Stimulated activated naive B cell treated with anti-CD40 and anti-IgM and Interleukin-4, amounts not matched to agents 10 μg/mL and 1 μg/mL and 100 μg/mL, for 72 hours (primary cell): ENCODE measurements at places on chromosomes 11 and 22.

DNA sequence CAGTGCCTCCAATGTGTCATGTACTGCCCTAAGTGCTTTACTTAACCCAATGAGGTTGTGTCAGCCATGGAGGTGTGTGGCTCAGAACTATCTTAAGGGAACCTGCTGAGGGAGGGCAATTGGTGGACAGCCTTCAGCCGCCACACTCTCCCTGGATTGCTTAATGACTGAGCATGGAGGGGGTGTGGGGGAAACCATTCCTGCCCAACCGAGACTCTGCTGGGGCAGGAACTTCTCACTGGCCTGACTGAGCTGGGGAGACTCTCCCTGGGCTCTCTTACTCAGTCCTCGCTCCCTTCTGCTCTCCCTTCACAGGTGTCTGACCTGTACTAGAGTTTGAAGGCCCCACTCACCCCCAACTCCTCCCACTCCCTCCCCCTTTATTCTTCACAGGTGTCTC lies 114.8 kb downstream of the CCDC81 start:
- DNase-seq, result no peak

DNA sequence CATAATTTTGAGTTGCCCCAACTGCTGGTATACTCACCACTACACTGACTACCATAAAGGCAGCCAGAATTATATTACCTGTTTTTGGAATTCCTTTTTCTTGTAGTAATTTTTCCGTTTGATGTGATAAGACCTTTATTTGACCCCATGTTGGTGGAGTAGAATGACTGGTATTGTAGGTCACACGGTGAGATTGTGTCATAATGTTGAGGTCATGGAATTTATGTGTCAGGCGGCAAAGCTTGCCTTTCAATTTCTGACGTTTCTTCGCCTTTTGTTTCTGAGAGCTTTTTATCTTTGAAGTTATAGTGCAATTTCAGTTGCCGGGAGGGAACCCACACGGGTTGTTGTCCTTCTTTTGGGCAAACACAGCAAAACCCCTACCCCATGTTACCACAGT lies 13.0 kb downstream of the OR52K1 start:
- DNase-seq, result no peak

- no peak for DNase-seq
These were observed 316.8 kb downstream of the CASP12 start for GRCh38 chr11:104581246-104581980.

GRCh38 chr22:41175546-41175945 lies 29.6 kb upstream of the L3MBTL2 start:
- DNase-seq, result no peak

DNA sequence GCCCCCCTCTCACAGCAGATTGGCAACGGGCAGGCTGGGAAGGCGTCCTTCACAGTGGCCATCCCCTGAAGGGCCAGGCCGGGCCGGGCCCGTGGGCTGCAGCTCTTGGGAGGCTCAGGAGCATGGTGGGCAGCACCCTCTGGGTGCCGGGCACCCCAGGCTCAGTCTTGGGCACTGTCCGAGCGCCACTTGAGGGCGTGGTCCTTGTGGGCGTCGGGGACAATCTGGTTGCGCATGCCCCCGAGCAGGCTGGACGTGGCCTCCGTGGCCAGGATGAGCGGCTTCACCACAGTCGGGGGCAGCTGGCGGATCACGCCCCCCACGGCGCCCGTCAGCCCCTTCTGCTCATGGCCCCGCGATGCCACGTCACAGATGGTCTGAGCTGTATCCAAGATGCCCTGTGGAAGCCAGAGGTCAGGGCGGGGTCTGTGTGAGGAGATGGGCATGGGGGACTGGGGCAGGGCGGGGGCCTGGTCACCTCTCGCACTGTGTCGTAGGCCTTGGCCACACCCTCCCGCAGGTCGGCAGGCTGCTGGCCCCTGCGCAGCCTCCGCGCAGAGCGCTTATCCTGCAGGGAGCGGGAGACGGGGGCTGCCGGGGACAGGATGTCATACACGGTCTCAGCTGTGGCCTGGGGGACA lies 16.5 kb upstream of the EHD1 start:
- no peak for DNase-seq

DNA sequence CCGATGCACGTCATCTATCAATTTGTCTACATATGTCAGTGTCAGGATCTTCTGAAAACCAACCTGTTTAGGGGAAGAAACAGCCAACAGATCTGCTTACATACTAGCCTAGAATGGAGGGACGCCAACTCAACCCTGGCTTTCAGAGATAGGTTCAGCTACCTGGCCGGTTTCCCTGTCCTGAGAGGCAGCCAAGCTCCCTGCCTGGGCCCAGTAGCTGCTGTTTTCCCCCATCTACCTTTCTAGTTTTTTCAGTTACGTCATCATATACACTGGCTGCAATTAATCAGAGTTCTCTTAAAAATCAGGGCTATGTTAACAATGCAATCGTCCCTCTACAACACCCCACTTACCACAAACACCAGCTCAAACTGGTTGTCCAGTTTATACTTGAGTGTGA lies 1.0 kb downstream of the SRPRA start:
- no peak for DNase-seq

DNA sequence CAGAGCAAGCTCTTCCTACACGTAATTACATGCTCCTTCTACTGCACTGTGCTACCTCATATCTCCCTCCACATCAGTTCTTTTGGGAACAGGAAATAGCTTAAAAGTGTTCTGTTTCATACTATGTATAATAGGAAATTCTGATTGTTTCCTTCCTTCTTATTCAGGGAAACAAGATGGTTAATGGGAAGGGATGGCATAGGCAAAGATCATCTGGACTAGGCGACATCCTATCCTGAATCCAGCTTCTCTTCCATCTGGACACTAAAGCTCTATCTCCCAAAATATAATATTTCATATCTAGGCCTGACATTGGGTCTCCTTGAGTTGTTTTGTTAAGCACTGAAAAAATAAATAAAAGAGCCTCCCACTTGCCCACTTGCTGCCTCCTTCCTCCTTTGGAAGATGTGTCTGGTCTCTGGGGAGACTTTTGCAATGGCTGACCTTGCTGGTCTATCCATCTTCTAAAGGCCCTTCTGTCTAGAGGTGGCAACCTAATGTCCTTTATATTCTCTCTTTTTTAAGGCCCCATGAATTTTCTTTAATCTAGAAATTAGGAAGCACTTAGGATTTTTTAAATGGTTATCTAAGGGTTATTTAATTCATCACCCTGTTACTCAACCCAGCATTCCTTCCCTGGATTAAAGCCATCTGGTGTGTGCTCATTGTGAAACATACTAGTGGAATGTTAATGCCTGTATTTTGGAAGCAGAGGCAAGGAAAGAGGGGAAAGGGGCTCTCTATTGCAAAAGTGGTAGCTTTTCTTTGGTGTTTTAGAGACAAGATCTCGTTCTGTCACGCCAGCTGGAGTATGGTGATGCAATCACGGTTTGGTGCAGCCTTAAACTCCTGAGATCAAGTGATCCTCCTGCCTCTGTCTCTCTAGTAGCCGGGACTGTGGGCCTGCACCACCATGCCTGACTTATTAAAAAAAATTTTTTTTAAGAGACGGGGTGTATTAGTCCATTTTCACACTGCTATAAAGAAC lies 20.6 kb downstream of the CLMP start:
- no peak for DNase-seq

DNA sequence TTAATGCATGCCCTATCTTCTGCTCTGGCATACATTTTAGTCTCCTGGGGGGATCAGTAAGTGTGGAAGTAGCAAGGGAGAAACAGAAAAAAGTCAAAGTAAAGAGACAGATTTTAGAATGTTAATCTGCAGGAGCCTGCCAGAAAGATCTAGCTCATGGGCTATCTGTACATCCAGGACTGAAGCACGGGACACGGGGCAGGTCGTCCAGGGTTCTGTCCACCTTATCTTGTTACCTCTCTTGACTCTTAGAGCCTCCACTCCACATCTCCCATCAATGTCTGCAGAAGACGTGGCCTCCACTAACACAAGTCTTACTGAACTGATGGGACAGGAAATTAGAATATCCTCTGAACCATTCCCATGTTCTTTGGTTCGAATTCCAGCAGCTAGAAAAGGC lies 1.7 kb upstream of the SLC43A3 start:
- DNase-seq, result no peak

GRCh38 chr11:134542401-134543165 lies 130.5 kb upstream of the B3GAT1 start:
- DNase-seq, result no peak

GRCh38 chr11:13680501-13681264 lies 12.2 kb downstream of the FAR1 start:
- peak; percentile 9 for DNase-seq

- no peak for DNase-seq
These were observed 45.1 kb downstream of the ST14 start for GRCh38 chr11:130204703-130205095.

DNA sequence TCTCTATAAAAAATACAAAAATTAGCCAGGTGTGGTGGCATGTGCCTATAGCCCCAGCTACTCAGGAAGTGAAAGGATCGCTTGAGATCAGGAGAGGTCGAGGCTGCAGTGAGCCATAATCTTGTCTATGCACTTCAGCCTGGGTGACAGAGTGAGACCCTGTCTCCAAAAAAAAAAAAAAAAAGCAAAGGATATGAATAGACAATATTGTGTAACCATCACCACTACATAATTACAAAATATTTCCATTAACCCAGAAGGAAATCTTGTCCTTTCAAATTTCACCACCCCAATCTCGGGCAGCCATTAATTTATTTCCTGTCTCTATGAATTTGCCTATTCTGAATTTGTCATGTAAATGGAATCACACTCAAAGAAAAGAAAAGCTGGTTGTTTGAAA lies 21.2 kb downstream of the RSF1 start:
- DNase-seq, result no peak

GRCh38 chr11:94968334-94968958 lies 4.9 kb downstream of the CWC15 start:
- DNase-seq, result no peak

GRCh38 chr11:33162831-33163230 lies 1.6 kb upstream of the CSTF3 start:
- no peak for DNase-seq

- DNase-seq, result no peak
These were observed 69.2 kb downstream of the PRSS23 start for GRCh38 chr11:86869531-86869930.

- no peak for DNase-seq
These were observed 18.6 kb upstream of the LMO2 start for GRCh38 chr11:33910296-33910957.

GRCh38 chr22:50119768-50120251 lies 30.0 kb downstream of the MOV10L1 start:
- DNase-seq, result no peak

DNA sequence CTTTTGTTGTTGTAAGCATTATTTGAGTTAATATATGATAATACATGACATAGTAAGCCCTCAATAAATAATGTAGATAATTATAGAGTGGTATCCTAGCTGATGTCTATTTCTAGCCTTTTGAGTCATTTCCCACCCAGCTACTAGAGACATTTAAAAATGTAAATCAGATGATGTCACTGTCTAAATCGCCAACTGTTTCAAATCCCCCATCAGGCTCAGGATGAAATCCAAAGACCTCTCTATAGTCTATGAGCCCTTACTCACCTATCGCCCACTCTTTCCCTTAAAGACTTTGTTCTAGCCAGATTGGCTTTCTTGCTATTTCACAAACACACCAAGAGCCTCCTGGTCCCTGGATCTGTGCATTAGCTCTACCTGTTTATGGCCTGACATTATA lies 135.4 kb upstream of the PLET1 start:
- DNase-seq, result no peak

GRCh38 chr11:102929972-102930371 lies 25.6 kb downstream of the MMP13 start:
- DNase-seq, result no peak

GRCh38 chr22:49266561-49267519 lies 560.8 kb downstream of the BRD1 start:
- DNase-seq, result no peak

DNA sequence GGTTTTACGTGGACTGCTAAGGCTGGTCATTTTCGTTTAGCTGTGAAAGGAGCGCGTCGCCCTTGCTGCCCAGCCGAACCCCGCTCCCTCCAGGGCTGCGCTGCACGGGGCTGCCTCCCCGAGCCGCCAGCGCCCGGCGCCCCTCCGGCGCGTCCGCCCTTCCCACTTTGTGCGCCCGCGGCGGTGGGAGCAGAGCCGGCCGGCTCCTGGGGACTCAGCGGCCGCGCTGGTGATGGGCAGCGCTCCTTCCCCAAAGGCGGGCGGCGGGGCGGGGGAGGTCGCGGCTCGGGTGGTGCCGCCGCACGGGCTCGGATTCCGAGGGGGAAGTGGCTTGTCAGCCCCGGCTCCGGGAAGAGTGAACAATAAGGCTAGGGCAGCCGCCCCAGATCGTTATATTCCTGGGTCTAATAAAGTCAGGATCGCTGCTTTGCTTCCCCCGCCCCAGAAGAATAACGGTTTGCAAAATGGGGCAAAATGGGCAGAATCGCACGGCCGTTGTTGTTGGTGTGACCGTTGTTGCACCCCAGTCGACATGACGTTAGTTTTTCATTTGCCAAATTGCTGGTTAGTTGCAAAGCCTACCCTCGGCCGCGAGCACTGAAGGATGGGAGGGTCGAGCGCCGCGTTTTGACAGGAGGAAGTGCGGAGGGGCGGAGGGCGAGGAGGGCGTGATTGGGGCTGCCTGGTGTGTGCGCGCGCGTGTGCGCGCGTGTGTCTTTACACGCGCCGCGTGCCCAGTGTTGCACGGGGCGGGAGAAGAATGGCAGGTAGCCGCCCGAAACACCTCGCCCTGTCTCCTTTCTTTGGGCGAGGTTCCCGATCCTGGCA lies 745 bp downstream of the NCAM1 start:
- no peak for DNase-seq

DNA sequence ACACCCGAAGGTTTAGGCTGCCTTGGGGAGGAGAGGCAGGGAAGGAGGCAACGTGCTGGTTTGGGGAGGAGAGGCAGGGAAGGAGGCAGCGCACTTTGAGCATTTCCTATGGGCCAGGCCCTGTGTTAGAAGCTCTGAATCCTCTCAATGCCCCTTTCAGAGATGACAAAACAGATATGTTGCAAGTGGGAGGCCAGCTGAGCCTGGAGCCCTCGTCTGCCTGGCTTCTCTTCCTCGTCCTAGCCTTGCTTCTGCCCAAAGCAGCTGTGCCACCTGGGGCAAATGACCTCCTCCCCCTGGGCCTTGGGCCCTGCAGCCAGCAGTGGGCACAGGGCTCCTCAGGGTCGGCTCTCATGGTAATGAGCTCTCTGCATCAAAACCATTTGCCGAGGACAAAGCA lies 15.3 kb upstream of the LRRC32 start:
- no peak for DNase-seq

DNA sequence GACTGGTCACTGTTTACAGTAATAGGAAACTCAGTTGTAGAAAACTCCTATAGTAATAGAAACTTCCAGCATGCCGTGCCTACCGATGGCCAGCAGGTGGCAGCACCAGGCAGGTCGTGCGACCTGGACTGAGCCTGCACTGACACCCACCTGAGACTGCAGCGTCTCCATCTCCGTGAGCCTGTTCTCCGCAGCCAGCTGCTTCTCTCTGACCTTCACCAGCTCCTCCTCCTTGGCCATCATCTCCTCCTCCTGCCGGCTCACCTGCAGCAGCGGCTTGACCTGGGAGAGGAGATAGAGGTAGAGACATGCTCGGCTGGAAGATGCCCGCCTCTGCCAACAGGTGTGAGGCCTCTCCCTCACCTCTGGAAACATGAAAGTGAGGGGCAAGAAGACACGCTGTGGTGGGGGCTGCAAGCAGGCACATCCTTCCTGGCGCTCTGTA lies 48.5 kb downstream of the APOL1 start:
- DNase-seq, result peak; percentile 60
